Stimulated activated CD4-positive, alpha-beta T cell treated with anti-CD3 and anti-CD28 coated beads, Interleukin-12 subunit alpha, Interleukin-12 subunit beta, amount 100 ng/mL, for 48 hours (primary cell): ENCODE measurements at places on chromosomes 1 and 21.

DNA sequence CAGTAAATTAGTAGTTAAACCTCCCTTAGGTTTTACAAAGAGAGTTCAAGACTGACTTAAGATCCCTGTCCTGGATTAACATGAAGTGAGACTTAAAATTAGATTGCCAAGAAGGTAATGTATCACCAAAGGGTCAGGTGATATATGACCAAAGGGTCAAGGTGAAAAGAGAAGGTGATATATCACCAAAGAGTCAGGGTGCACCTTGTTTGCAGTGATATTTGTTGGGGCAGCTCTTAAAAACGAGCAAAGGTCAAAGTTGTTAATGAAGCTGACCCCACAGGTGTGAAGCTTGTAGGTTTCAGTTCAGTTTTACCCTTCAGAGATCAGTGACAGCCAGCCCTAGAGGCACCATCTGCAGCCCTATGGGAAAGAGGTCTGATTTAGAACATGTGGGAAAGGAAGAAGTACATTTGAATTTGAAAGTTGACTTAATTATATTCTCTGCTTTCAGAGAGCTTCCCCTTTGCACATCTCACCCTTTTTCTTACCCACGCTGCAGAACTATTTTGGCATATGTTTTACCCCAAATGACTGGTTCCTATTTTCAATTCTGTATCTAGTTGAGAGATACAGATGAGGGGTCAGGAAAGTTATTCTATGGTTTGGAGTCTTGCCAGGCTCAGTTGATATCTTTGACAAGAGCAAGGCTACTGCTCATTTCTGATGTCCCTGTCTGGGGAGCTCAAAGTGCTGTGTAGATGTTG is 170.8 kb downstream of the S1PR1 start:
- no peak for DNase-seq

- DNase-seq: no peak
Observed at GRCh38 chr1:207393610-207394009, 60.5 kb upstream of the CR2 start.

DNA sequence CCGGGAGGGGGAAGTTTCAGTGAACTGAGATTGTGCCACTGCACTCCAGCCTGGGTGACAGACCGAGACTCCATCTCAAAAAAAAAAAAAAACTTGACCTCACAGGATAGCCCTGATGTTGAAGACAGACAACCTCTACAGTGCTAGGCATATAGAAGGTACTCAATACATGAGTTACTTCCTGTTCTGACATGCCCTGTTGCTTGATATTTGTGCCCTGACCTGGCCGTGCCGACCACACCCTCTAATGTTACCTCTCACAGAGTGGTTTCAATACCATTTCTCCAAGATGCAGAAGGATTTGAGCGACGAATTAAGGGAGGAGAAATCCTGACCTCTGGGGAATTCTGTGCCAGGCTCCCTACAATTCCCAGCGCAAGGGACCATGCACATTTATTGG is 5.2 kb downstream of the PTAFR start:
- no peak for DNase-seq

DNA sequence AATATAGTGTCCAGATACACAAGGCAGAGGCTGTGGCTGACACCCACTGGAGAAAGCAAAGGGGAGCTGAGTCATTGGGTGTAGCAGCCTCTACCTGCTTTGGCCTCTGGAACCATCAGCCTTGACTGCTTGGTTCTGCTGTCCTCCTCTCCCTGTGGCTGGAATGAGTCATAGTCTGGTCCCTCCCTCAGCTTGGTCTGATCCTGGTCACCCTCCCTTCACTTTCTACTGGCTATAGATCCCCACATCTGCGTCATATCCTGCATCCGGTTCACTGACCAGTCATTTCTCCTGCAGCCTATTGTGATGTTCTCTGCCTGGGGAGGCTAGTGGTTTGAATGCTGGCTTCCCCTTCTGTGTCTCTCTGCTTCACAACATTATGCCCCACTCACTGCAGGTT is 372.8 kb upstream of the DAB1 start:
- DNase-seq: no peak

GRCh38 chr1:36208978-36209703 is 15.1 kb upstream of the THRAP3 start:
- DNase-seq: no peak

GRCh38 chr21:35664683-35665082 is 395.6 kb downstream of the SETD4 start:
- DNase-seq: no peak

GRCh38 chr1:30186586-30186985 is 536.8 kb downstream of the MATN1 start:
- DNase-seq: no peak

DNA sequence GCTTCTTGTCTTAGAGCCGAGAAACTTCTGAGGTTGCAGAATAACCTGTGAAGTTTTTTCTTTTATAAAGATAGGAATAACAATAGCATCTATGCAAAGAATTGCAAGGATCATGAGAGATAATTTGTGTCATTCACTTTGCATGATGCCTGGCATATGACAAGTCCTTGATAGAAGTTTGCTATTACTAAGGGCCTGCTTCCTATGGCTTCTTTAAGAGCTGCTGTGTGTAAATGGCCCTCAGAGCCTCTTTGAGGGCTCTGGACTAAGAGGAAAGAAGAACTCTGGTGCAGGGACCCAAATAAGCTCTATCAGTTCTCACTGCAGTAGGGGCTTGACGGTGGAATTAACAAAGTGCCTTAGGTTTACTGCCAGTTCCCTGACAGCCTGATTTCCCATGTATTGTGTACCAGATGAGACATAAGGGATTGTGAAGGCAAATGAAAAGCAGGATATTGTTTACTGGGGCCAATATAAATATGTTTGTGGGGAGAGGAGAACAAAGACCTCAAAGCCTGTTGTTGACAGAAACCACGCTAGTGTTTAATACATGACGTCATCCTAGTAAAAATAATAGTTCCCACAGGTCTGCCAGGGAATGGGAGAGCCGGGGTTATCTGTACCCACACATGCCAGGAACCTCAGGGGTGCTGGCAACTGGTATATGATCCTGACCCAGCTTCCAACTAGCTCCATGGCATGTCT is 131.2 kb upstream of the UBE2U start:
- no peak for DNase-seq
